ENCODE measurements at places on chromosomes 7 and 10.

GRCh38 chr10:78755877-78756455 lies 312.8 kb upstream of the ZMIZ1 start:
- no peak for DNase-seq

- peak; percentile 56 for DNase-seq
Measured at GRCh38 chr7:139602143-139602722, 78.7 kb downstream of the CLEC2L start.

- no peak for DNase-seq
Measured at GRCh38 chr7:11485636-11486035, 346.4 kb downstream of the THSD7A start.

GRCh38 chr7:45185028-45185863 lies 27.7 kb downstream of the RAMP3 start:
- DNase-seq: no peak

GRCh38 chr7:78169992-78170391 lies 371.4 kb downstream of the PHTF2 start:
- no peak for DNase-seq

- DNase-seq: no peak
Measured at GRCh38 chr7:139875821-139876241, 46.8 kb downstream of the TBXAS1 start.

DNA sequence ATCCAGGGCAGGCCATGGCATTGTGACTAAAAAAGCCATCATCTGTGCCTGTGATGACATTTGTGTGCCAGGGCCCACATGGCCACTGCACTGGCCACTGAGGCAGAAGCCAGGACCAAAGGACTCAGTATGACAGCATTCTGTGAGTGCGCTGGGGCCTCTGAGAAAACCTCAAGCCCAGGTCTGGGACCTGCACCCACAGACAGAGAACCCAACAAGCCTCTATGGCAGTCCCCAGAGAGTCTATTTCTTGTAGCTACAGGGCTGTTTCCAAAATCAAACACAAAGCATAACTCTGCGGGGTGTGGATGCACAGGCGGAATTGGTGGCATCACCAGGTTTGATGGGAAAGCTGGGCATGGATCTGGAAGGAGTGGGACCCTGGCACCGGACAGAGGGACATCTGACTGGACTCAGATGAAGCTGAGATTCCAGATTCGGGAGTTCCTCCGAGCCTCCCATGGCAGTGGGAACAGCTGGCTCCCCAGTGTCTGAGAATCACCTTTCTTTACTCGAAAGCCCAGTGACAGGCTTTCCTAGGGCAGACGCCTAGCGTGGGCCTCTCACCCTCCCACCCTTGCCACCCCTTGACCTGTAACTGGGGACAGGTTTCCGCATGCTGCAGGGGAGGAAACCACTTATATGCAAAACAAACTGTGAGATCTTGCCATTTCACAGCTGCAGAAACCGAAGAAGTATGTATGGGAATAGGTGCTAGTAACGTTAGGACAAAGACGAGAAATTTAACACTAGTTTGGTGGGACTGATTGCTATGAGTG lies 70.6 kb upstream of the RHEB start:
- no peak for DNase-seq

- no peak for DNase-seq
Measured at GRCh38 chr7:21971780-21972396, 26.2 kb upstream of the CDCA7L start.

DNA sequence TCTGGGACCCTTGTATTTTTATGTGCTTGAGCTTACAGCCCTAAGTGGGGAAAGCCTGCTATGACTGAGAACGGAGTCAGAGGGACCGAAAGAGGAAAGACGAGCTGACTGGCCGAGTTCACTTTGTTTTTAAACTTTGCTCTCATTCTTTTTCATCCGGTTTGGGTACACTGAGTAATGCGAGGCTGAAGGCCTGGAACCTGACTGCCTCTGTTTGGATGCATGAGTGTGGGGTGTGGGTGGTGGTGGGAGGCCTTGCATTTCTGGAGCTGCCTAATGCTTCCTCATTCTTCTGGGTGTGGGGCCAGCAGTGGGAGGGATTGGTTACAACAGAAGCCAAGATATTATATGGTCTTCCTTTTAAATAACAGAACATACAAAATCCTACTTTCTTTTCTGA lies 155.5 kb downstream of the BUB3 start:
- DNase-seq: no peak

GRCh38 chr7:128108129-128108528 lies 76.9 kb upstream of the LRRC4 start:
- no peak for DNase-seq

GRCh38 chr7:17600340-17600752 lies 301.9 kb downstream of the AHR start:
- peak; percentile 94 for DNase-seq

- no peak for DNase-seq
Measured at GRCh38 chr7:110983822-110984456, 107.0 kb upstream of the LRRN3 start.

DNA sequence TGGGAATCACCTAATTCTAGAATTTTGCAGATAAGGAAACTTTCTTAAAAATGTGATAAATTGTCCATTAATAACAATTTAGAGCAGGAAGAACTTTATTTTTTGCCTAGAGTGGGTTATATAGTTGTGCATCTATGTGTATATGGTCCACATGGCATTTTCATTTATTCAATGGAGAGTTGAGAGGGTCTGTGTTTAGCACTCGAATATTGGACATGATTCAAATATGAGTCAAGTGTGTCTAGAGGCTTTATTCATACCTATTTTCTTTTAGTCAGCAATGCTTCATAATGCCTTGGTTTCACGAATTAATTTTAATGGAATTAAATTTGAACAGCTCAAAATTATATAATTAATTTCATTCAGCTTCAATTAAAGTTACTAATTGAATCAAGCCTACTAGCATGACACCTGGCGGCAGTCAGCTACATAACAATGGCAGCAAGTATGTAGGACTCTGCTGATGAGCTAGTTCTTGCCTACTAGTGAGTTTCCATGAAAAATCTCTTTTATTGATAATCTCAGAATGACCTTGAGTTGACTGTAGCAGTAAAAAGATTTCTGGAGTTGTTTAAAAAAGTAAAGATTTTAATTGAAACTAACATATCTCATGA lies 17.7 kb downstream of the MDFIC start:
- DNase-seq: no peak

- DNase-seq: no peak
Measured at GRCh38 chr10:99660662-99661376, 1.5 kb downstream of the ENTPD7 start.

- no peak for DNase-seq
Measured at GRCh38 chr10:11110539-11110938, 92.9 kb downstream of the CELF2 start.

DNA sequence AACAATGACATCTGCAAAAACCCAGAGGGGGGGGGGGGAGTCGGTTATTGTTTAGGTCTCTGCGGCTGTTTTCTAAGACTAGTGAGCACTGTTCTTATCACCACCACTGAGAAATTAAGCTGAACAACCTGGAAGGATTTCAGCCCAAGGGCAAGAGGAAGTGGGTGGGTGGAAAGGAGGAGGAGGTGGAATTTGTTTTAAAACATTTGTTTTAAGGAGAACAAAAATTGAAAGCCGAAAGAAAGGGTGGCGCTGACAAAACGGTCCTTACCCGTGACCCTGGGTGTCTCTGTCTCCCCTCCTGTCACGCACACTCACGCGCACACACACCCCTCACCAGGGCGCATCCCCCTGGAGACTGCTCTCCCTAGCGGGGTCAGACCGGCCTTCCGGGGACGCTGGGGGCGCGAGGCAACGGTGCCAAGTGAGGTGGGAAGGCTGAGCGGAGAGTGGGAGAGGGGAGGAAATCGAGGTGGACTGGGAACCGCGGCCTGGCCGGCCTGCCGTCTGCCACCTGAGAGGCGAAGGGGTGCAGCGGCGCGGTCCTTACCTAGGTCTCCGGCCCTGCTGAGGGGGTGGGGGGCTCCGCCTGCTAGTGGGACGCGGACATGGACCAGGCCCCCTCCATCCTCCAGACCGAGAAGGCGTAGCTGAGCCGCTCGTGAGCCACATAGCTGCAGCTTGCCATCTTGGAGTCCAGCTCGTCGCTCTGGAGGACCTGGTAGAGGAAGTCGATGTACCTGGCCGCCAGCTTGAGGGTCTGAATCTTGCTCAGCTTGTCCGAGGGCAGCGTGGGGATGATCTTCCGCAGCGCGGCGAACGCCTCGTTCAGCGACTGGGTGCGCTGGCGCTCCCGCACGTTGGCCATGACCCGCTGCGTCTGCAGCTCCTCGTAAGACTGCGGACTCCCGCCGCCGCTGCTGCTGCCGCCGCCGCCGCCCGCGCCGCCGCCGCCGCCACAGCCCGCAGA lies 1.0 kb downstream of the TWIST1 start:
- DNase-seq: peak; percentile 49

DNA sequence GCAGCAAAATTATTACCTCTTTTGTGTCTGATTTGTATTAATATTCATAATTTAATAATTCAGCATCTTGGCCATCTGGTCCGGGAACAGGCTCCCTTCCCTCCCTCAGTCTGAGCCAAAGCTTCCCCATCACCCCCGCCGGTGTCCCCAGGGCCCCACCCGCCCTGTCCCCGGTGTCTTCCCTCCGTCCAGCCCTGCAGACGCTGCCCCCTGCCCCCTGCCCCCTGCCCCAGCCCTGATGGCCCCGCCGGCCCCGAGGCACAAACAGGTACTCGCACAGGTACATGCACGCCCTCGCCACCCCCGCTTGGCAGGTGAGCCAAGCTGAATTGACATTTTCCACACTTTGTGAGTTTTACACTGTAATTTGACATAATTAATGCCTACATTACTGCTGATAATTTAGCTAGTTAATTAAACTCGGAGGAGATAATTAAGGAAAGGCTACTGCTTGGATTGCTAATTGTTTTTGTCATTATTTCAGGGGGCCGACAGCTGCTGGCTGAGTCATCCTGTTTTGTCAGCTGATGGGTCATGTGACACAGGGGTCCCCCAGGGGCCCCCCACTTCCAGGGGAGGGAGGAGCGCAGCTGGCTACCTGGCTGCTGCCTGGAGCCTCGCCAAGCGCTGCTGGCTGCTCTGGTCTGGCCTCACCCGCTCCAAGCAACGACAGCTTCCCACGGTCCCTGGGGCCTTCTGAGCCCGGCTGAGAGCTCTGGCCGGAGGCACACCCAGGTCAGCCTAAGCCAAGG lies 36.6 kb downstream of the MICALL2 start:
- no peak for DNase-seq

GRCh38 chr10:122164815-122165483 lies 106.1 kb upstream of the BTBD16 start:
- DNase-seq: no peak

DNA sequence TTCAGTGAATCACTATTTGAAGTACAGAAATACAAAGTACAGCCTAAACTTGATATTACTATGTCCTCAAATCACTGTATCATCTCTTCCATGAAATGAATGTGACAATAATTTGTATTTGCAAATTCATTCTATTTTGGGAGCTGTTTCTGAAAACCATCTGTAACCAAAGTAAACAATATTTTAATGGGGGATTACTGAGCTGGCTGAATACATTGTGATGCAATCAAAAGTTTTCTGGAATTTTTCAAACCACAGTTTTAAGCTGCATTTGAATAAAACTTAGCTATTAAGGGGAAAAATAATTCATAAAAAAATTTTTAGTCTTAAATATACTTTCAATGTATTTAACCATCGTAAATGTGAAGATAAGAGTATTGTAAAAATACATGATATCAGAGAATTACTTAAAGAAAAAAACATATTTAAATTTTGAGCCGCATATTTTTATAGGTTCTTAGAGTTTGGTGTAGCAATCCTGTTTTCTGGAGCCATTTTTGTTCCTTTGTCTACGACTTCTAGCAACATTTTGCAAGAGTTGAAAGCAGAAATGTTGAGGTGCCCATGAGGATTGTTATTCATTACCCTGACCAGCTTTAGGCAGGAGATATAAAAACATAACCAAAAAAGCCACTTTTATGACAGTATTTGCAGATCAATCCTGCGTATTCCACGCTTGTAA lies 45.9 kb upstream of the AGMO start:
- no peak for DNase-seq

GRCh38 chr10:101726115-101726387 lies 31.1 kb upstream of the FBXW4 start:
- no peak for DNase-seq

DNA sequence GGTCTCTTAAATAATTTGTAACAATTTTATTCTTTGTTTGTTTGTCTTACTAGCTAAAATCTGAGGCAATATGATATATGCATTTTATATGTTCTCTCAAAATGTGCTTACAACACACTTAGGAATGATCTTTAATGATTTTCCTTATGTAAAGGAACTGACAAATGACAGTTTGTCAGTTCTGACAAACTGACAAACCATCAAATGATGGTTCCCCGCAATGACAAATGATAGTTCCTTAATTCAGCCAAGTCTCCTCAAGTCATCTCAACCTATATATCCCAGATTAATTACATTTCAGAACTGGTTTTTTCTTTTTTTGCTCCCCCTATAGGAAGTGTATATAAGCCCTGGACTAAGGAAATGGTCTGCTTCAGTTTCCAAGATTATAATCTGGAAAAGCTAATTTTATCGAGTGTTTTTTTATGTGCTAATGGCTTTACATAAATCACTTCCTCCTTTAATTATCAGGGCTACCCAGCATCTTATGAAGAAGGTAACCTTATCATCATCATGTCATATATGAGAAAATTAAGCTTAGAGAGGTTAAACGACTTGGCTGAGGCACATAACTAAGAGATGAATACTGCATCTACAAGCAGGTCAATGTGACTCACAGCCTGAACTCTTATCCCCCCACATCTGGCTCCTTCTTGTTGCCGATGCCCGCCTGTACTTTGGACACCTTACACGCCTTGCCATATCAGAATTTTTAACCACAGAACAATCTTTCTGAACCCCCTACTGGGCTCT lies 75.1 kb downstream of the RELN start:
- no peak for DNase-seq

- no peak for DNase-seq
Measured at GRCh38 chr7:123594813-123595241, 6.8 kb upstream of the ASB15 start.

Data from EH (cell line).